Upper lobe of right lung (tissue), 1 donor: ENCODE measurements at places on chromosomes 4 and X. TPM values are rescaled to one million over a fixed set of nuclear protein-coding genes. Genes with fewer than 3 reads are reported as not detected.

- no peak for DNase-seq
- H3K27me3 ChIP-seq, result no peaks in the 10 kb centered on the region
- H3K4me3 ChIP-seq, result no peak overlapping the region
- H3K27ac ChIP-seq, result no peak overlapping the region
- H3K36me3 ChIP-seq, result no peaks in the 10 kb centered on the region
Measured at GRCh38 chr4:121913667-121914066, 38.2 kb downstream of the TRPC3 start.

DNA sequence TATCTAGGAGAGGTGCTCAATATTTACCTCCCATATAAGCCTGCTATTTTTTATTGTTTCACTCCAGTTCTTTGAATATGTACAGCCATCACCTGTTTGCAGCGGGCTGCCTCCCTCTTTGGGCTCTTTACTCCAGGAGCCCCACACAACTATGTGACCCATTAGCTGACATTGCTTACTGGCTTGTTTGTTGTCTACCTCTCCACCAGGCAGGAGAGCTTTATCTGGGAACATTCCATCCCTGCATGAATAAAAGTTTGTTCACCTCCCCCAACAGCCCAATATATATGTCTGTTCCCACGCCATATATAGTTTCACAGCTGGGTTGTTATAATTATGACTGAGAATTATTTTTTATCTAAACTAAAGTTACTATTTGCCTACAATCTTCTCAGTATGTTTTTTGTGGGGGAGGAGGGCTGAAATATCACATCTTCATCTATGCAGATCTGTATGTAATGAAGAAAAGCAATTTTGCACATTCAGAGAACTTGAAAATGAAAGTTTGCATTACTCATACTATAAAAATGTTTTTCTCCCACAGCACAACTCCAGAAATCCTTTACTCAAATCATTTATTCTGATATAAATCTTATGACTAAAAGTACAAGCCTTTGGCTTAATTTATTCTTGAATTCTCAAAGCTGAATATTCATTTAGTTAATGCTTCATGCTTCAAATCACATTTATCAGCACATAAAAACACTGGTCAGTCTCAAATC, 61.2 kb upstream of the DAPP1 start:
- H3K4me1 ChIP-seq, result no peaks in the 10 kb centered on the region
- no peaks in the 10 kb centered on the region for H3K36me3 ChIP-seq
- no peak overlapping the region for H3K27ac ChIP-seq
- no peaks in the 10 kb centered on the region for H3K27me3 ChIP-seq
- DNase-seq, result no peak

The ZMAT1 gene
- 8.4 TPM for total RNA-seq

The TGIF2LX gene
- total RNA-seq, result not detected

The ZCCHC13 gene
- total RNA-seq, result not detected
